AG04450 (cell line): ENCODE measurements at places on chromosomes 3 and 15. TPM values are rescaled to one million over a fixed set of nuclear protein-coding genes. Genes with fewer than 3 reads are reported as not detected.

- DNase-seq: no peak
Observed at GRCh38 chr3:32640939-32641338, 44.0 kb upstream of the CNOT10 start.

- no peak for DNase-seq
Observed at GRCh38 chr15:74551714-74552113, 10.7 kb downstream of the ARID3B start.

DNA sequence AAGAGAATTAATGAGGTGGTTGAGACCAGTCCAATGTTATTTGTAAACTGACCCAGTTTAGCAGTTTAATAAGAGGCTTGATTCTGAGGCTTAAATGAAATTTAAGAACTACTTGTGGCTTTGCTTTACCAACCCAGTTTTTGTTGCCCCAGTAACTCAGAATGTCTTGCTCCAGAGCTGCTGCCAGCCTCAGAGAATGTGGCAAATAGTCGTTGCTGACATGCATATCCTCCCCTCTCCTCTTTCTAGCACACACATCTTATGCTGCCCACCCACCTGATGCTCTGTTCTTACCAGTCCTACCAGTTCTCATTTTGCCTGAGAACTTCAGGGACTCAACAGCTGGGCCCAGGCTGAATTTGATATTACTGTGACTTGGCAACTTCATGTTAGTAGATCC, 92.4 kb upstream of the TSC22D2 start:
- DNase-seq: no peak

DNA sequence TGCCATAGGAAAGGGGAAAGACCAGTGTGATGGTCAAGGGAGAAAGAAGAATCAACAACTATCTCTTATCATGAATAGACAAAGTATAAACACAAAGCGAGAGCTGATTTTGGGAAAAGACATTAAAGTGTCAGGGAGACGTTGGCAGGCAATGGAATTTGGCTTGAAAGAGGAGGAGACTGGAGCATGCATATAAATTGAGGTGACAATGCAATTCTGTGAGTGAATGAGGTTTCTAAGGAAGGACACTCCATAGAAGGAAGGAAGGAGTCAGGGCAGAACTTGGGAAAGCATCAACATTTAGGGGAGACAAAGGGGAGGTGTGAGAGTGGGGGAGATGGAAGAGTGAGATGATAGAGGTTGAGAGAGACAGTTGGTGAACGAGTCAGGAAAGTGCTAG, 543.0 kb upstream of the TBL1XR1 start:
- no peak for DNase-seq

GRCh38 chr15:47358876-47359275, 358.4 kb upstream of the SEMA6D start:
- no peak for DNase-seq

DNA sequence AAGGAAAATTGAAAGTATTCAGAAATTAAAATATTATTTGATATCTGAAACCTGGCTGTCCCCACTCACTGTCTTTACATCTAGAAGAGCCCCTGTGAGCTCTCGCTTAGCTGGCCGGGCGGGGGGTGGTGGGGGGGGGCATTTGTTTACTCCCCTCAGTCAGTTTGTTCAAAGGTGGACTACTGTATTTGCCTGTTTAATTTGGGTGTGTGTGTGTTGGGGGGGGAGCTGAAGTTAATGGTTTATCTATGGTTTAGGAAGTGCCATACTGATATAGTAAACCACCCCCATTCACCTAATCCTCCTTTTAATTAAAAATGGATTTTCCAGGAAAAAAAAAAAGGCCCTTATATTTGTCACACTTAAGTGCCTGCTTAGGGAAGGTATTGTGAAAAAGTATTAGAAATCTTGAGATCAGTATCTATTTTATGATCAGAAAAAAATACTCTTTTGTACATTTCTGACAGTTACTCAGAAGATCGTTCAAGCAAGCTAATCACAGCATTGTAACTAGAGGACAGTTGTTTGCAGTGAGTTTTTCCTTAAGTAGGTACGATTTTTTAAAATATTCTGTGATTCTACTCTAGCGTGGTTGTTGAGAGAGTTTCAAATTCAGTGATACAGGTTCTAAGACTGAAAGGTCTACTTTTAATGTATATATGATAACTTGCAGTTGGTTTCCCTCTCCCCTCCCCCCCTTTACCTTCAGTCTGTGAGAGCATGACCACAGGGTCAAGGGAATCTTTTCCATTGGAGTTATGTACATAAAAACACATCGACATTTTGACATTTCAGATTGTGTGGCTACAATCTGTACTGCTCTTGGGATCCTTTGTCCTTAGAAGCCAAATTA, 8.5 kb downstream of the NR2F2 start:
- DNase-seq: no peak

- DNase-seq: no peak
Observed at GRCh38 chr15:24919446-24919845, 35.3 kb upstream of the SNRPN start.

GRCh38 chr3:195770081-195770840, 41.5 kb downstream of the MUC4 start:
- no peak for DNase-seq

- DNase-seq: no peak
Observed at GRCh38 chr3:15291589-15292541, 40.5 kb downstream of the SH3BP5 start.

GRCh38 chr3:107524841-107525643, 2.3 kb downstream of the BBX start:
- DNase-seq: no peak

DNA sequence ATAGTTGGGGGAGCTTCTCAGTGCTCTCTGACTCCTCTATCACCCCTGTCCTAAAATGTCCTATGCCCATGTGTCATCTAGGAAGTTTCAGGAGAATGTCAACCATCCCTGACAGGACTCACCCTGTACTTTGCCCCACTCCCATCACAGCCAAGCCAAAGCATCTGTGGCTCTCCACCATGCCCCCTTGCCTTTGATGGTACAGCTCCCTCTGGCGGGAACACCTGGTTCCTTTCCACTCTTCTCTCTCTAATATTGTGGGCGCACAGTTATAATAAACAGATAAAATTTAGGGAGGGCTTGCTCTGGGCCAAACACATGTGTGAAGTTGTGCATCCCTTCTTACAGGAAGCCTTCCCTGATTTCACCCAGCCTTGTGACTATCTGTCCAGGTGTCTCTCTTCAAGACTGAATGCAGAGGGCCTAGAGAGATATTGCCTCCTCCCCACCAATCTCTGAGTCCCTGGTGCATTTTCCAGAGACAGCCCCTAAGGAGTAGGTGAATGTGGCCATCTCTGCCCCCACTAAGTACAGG, 62.8 kb downstream of the ISG20 start:
- no peak for DNase-seq

GRCh38 chr3:18307529-18307928, 117.6 kb downstream of the SATB1 start:
- DNase-seq: no peak

DNA sequence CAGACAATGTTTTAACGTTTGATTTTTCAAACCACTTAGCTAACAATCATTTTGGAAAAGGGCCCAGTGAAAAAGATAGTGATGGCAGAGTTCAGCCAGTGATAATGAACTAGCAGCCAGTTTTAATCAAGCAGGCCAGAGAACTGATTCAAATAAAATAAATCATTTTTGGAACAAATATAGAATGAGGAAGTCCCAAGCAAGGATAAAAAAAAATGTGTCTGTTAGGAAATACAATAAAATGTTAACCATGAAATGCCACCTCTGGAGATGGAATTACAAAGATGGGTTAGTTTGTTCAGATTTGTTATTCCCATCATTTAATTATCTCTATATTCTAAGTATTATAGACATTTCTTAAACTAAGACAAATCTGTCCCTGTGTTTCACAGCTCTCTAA, 1.1 kb downstream of the HERC1 start:
- no peak for DNase-seq

Gene LXN
- 281 and 347 TPM in 2 replicates for polyA plus RNA-seq

Gene DGKG
- polyA plus RNA-seq: 4.8 and 5.1 TPM in 2 replicates

Gene MAP3K13
- polyA plus RNA-seq: 16.8 and 20.9 TPM in 2 replicates

Gene PLSCR5
- polyA plus RNA-seq: not detected in 2 replicates

Gene GOLGA8T
- polyA plus RNA-seq: not detected in 2 replicates

Gene CTXND1
- not detected in 2 replicates for polyA plus RNA-seq
